MCF 10A (cell line): ENCODE measurements at places on chromosomes 12 and 14. TPM values are rescaled to one million over a fixed set of nuclear protein-coding genes. Genes with fewer than 3 reads are reported as not detected.

DNA sequence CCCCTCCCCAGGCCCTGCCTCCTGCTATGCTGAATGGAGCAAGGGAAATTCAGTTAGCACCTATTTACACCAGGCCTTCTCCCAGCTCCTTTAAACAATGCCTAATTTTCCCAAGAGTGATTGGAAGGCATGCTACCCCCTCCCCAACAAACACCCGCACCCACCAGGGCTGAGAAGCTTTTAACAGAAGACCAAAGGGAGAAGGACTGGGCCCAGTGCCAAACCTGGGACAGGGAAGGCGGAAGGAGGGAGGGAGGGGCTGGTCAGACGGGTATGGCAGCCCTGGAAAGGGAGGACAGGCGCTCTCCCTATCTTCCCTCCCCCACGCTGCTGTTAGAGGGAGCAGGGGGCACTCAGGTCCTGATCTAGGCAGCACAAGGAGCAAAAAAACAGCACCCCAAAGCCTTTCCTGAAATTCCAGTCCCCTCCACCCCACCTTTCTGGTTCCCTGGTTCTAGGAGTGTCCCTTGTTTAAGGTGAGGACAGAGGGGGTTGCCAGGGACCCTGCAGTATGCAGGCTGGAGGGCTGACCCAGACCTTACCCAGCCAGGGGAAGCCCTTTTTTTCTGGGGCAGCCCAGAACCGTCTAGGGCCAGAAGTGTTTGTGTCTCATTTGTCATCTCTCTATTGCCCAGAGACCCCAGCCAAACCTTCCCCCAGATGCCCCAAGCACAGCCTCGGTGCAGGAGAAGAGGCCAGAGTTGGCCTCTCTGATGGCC lies 2.4 kb upstream of the KRT8 start:
- peak overlapping the region; percentile 95 for H3K27ac ChIP-seq
- H3K4me1 ChIP-seq = peaks cover 32% of the 10 kb centered on the region
- H3K27me3 ChIP-seq = no peaks in the 10 kb centered on the region
- DNase-seq = peak; percentile 85
- H3K4me3 ChIP-seq = peak overlapping the region; percentile 38

The CPM gene
- 0.89 and 1.7 TPM in 2 replicates for total RNA-seq

- H3K27ac ChIP-seq = no peak overlapping the region
- peak; percentile 40 for DNase-seq
- no peaks in the 10 kb centered on the region for H3K4me1 ChIP-seq
- peak overlapping the region; percentile 85 for H3K4me3 ChIP-seq
- H3K36me3 ChIP-seq = no peaks in the 10 kb centered on the region
These were observed 673 bp upstream of the TTC9 start for GRCh38 chr14:70640938-70641547.

- no peak overlapping the region for H3K4me3 ChIP-seq
- peaks cover 27% of the 10 kb centered on the region for H3K4me1 ChIP-seq
- peaks cover 29% of the 10 kb centered on the region for H3K36me3 ChIP-seq
- H3K27me3 ChIP-seq = no peaks in the 10 kb centered on the region
- H3K27ac ChIP-seq = no peak overlapping the region
- peak; percentile 36 for DNase-seq
These were observed 4.0 kb downstream of the RBM19 start for GRCh38 chr12:113961921-113962710.

The TAS2R9 gene
- total RNA-seq = not detected in 2 replicates

- no peak overlapping the region for H3K4me3 ChIP-seq
- no peaks in the 10 kb centered on the region for H3K36me3 ChIP-seq
- DNase-seq = no peak
- H3K27ac ChIP-seq = no peak overlapping the region
- H3K4me1 ChIP-seq = no peaks in the 10 kb centered on the region
These were observed 31.7 kb downstream of the UNC79 start for GRCh38 chr14:93462479-93462878.

The NTS gene
- total RNA-seq = not detected in 2 replicates

The ZFYVE1 gene
- total RNA-seq = 13.3 and 17.6 TPM in 2 replicates
